Stimulated activated effector memory CD8-positive, alpha-beta T cell treated with anti-CD3 and anti-CD28 coated beads, Interleukin-12 subunit alpha, Interleukin-12 subunit beta, amount 100 ng/mL, for 72 hours (primary cell): ENCODE measurements at places on chromosomes 7 and 10.

- no peak for DNase-seq
These were observed 352.6 kb upstream of the ZMIZ1 start for GRCh38 chr10:78716043-78716660.

DNA sequence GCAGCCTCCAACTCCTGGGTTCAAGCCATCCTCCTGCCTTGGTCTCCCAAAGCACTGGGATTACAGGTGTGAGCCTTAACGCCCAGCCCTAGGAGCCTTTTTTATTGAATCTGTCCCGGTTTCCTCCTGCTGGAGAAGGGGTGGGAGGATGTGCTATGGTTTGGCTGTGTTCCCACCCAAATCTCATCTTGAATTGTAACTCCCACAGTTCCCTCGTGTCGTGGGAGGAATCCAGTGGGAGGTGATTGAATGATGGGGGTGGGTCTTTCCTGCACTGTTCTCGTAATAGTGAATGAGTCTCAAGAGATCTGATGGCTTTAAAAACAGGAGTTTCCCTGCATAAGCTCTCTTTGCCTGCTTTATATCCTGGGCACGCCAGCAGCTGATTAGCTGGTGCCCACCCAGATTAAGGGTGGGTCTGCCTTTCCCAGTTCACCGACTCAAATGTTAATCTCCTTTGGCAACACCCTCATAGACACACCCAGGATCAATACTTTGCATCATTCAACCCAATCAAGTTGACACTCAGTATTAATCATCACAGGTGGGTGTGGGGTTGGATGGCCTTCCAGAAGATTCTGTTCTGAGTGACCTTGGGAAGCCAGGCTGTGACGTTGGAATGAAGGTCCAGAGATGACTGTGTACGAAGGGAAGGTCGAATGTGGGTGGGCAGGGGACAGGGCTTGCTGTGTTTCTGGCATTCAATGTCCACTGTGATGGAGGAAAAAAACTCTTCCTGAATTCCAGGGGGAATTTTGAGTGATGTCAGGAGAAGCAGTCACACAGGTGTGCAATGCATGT lies 33.8 kb upstream of the CUX1 start:
- DNase-seq = no peak

GRCh38 chr7:450741-451140 lies 68.9 kb downstream of the PDGFA start:
- no peak for DNase-seq

- no peak for DNase-seq
These were observed 81.9 kb upstream of the SMIM30 start for GRCh38 chr7:113200281-113200680.

- DNase-seq = no peak
These were observed 19.9 kb downstream of the POLL start for GRCh38 chr10:101568054-101568745.

DNA sequence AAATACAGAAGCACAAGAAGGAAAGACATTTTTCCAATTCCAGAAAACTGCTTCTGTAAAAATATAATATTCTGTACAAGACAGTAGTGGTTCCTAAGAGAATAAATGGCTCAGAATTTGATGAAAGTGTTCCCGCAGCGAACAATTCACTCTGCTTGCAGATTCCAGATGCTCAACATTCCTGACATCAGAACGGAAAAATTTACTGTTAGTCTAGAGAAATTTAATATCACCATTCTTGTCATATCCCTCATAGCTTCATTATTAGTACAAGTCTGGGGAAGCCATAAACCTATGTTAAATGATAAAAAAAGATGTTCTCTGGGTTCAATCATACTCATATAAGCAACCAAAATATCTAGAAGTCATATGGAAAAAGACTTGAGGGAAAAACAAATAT lies 83.6 kb downstream of the MPP7 start:
- no peak for DNase-seq

- DNase-seq = no peak
These were observed 245.0 kb upstream of the SORCS1 start for GRCh38 chr10:107409522-107409921.

GRCh38 chr7:74064696-74065095 lies 18.9 kb upstream of the LIMK1 start:
- no peak for DNase-seq

DNA sequence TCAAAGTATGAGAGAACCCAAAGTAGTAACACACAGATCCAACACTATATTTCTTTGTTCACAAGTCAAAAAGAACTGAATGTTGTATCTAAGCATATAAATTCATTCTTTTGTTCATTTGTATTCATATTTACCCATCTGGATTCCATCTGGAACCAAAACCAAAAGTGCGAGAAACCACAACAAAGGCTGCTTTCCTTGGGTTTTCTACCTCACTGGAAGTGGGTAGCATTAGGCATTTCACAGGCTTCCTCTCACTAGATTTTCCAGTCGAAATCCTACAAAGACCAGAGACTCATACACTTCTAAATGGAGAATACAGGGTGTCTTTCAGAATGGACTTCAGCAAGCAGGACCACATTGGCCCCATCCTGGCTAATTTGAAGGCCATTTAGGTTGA lies 109.8 kb upstream of the WNT16 start:
- no peak for DNase-seq

DNA sequence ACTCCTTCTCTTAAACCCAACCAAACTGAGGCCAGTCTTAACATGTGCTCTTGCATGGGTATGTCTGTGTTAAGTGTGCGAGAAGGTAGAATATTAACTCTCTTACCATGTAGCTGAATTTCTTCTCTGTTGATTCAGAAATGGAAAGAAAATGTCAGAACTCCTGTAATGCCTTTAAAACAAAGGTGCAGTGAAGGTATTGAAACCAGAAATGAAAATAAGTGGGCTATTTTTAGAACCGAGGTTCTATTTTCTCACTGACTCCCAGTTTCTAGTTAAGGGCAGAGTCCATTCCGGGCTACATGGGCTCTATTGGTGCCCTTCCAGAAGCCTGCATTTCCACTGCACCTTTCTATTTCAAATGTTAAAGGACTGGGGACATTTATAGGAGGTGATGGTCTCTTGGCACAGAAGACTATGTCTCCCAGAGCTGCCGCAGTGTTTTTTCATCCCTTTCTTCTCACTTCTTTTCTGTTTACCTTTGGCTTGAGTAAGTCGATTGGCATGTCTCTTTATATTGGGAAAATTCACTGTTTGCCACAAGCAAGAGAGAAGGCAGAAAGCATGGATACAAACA lies 174.9 kb downstream of the LRMDA start:
- DNase-seq = no peak

GRCh38 chr7:13982940-13983677 lies 6.4 kb downstream of the ETV1 start:
- DNase-seq = no peak

DNA sequence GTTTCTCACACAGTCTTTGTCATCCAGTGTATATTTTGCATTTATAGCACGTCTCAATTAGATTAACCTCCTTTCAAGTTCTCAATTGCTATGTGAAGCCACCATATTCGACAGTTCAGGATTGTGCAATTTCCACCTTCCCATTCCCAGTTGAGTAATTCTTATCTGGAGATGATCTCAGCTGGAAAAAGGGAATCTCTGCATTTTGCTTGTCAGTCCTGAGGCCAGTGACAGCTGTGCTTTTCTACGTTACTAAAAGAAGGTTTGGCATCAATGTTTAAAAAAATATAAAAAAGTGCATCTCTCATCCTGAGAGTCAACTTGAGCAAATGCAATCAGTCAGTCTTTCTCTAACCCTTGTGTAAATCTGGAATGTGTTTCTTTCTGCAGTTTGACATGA lies 247.7 kb downstream of the PRKG1 start:
- no peak for DNase-seq
